Upper lobe of left lung (tissue), 6 donors: ENCODE measurements at places on chromosomes 4 and X.

DNA sequence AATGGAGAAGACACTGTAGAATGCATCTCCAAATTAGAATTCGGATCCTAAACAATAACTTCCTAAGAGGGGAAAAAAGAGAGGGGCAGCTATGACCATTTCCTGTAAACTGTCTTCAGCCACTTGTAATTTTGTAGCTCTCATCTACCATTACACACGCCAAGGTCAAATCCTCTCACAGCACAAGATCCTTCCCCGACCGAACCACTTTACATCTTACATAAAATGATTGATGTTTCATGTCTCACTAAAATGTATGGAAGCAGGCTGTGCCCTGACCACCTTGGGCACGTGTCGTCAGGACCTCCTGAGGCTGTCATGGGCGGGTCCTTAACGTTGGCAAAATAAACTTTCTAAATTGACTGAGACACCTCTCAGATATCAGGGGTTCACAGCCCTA, 24.1 kb upstream of the PBDC1 start:
- DNase-seq, result no peak

- no peak for DNase-seq
Observed at GRCh38 chr4:56640621-56641493, 40.2 kb downstream of the HOPX start.

DNA sequence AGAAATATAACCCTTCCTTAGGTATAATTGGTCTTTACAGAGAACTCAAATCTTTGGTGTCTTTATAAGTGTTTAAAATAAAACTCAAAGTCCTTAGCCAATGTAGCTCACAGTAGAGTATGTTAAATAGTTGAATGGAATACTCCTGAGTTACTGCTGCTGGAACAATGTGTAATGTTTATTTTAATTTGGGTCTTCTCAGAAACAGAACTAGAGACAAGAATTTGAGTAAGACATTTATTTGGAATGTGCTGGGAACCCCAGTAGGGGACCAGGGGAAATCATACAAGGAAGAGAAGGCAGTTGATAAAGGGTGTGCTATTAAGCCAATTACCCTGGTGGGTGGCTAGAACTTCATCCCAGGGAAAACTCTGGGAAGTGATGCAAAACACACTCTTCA, 240.4 kb upstream of the LDB2 start:
- no peak for DNase-seq

- no peak for DNase-seq
Observed at GRCh38 chr4:88382621-88383020, 4.0 kb downstream of the HERC6 start.

DNA sequence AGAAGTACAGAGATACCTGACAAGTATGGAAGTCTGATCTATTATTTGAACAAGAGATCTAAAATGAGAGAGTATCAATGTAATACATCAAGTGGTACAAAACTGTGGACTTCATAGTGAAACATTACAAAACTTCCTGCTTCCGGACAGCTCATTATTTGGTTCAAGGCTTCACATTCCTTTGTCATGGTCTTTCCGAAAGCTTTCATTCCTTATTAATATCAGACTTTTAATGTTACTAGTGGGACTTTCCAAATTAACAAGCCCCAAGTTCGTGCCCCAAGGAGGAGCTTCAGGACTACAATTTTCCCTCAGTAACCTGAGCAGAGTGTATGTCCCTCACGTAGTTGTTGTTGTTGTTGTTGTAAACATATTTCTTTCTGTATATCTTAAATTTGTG, 1.2 kb downstream of the CHIC2 start:
- DNase-seq, result no peak

GRCh38 chrX:115625572-115626301, 64.8 kb downstream of the PLS3 start:
- no peak for DNase-seq

DNA sequence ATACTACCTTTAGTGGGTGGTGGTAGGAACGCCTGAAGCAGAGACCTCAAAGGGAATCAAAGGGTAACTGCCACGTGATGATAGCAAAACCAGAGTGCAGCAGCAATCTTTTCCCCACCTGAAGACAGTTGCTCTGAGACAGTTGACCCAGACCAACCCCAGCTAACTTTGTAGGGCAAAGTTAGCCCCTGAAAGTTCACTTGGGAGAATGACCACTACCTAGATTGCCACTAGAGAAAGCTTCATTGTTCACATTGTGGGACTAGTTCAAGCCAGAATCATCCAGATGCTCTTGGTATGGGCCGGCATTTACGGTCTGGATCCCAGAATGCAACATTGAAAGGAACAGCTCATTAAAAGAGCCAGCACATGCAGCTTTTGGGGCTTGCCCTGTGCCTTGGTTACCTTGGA, 4.1 kb downstream of the SEPTIN6 start:
- no peak for DNase-seq

- DNase-seq, result no peak
Observed at GRCh38 chr4:140811429-140811828, 55.2 kb upstream of the TBC1D9 start.

DNA sequence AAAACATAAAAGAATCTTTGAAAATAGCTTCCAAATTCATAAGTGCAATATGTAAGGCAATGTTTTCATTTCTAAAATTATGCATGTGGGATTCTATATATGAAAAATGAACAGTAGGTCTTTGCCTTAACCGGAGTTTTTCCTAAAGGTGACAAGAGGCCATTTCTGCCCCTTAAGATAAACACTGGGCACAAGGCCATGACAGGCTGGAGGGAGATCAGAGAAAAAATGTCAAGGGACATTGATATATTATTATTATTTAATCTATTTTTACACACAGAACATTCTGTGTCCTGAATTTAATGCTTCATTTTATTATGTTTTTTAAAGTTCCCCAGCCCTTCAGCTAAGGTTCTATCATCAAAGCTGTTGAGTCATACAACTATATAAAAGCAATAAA, 118.8 kb downstream of the CHM start:
- no peak for DNase-seq

DNA sequence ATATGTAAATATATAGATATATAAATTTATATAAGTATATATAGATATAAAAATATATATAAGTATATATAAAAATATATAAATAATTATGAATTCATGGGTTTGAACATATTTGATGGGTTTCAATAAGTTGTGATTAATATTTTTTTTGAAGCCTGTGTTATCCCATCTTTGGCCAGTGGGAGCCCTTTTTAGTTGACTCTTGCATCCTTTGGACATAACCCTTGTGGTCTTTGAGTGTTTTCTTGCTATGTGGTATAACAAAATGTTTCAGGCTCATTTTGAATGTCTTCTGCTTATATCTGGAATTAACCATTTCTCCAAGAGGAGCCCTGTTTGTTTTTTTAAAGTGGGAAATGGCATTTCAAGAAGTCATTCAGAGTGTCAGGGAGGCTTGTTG, 15.2 kb downstream of the SNX25 start:
- no peak for DNase-seq

DNA sequence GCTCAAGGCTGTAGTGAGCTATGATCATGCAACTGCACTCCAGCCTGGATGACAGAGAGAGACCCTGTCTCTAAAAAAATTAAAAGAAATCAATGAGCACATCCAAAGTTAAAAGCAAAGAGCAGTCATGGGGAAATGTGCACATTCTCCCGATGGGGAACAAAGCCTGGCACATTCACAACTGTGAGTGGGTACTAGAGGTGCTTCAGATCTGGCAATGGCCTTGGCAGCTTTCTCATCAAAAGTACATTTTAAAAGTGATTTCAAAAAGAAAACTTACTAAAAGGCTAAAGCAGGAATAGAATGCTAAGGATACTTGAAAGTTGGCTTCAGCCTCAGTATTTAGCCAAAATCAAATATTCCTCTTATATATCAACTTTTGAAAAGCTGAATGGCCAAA, 145.9 kb upstream of the MAOA start:
- DNase-seq, result no peak

DNA sequence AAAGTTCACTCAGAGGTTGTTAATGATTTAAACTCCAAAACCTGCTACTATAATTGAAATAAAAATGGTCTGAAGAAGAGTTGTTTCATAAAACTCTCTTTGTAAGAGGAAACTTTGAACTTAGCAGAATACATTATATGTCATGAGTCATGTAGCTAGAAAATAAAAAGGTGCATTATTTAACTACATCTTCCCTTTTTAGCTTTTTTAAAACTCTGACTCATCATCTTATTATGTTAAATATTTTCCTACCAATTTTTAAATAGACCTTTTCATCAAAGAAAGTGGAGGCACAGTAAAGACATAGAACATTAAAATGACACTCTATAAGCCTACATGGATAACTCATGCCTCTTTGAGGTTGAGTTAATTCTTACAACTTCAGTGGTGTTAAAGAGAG, 1.2 kb upstream of the ZNF827 start:
- no peak for DNase-seq

GRCh38 chr4:24202579-24202978, 312.7 kb upstream of the PPARGC1A start:
- no peak for DNase-seq

DNA sequence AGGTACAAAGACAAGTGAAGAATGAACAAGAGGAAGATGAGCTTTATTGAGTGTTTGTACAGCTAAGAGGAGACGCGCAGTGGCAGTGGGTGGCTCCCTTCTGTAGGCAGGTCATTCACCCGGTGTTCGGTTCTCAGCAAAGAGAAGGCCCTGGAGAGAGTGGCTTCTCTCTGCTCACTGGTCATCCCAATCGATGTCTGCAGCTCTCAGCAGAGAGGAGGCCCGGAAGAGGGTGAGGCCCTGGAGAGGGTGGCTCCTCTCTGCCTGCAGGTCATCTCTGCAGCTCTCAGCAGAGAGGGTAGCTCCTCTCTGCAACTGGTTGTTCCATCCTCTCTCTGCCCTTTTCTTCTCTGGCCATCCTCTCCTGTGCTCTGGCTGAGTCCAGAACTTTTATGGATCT, 126.5 kb downstream of the UGT8 start:
- no peak for DNase-seq

DNA sequence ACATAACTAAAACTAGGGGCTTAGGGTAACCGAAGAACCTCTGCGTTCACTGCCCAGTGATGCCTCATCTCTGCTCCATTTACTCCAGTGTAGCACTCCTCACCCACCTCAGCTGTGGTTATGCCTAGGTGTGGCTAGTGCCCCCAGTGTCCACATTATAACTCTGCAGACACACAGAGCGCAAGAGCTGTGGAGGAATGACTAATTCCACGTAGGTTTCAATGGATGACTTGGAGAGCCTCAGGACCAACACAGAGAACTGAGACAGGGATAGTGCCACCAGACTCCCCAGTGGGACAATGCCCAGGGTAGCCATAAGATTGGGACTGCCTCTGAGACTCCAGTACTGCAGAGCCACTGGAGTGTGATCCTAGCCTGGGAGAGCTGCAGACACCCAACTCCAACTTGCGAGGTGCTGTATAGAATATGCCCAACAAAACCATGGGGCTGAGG, 542.4 kb upstream of the DIPK2B start:
- DNase-seq, result no peak

GRCh38 chr4:24846716-24847115, 51.3 kb downstream of the SOD3 start:
- no peak for DNase-seq

DNA sequence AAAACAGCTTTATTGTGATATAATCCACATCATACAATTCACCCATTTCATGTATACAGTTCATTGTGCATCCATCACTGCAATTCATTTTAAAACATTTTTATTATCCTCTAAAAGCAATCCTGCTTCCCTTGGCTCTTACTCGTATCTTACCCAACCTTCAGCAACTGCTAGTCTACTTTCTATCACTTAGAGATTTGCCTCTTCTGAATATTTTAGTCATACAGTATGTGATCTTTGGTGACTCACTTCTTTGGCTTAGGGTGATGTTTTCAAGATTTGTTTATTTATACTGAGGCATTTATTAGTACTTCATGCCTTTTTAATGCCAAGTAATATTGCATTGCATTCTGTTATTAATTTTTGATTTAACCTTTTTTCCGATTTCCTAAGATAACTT, 15.0 kb upstream of the MSMO1 start:
- no peak for DNase-seq

- DNase-seq, result no peak
Observed at GRCh38 chr4:54077812-54078211, 13.4 kb upstream of the CHIC2 start.

DNA sequence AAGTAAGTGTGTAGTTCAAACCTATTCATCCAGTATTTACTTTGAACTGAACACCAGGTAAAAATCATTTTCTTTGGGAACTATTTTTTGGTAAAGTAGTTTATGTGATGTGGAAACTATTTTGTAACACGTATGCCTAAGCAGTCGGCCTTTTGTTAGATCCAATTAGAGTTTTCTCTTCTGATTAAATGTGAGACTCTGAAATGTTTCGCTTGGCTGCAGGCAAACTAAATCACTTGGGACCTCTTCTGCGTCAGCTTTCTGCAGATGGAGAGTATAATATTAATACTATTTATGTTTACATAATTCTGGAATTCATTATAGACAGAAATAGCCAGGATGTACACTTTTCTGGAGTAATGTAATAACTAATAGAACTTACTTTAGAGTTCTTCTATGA, 46.9 kb downstream of the BMPR1B start:
- no peak for DNase-seq

GRCh38 chrX:115553171-115553570, 7.8 kb upstream of the PLS3 start:
- no peak for DNase-seq

DNA sequence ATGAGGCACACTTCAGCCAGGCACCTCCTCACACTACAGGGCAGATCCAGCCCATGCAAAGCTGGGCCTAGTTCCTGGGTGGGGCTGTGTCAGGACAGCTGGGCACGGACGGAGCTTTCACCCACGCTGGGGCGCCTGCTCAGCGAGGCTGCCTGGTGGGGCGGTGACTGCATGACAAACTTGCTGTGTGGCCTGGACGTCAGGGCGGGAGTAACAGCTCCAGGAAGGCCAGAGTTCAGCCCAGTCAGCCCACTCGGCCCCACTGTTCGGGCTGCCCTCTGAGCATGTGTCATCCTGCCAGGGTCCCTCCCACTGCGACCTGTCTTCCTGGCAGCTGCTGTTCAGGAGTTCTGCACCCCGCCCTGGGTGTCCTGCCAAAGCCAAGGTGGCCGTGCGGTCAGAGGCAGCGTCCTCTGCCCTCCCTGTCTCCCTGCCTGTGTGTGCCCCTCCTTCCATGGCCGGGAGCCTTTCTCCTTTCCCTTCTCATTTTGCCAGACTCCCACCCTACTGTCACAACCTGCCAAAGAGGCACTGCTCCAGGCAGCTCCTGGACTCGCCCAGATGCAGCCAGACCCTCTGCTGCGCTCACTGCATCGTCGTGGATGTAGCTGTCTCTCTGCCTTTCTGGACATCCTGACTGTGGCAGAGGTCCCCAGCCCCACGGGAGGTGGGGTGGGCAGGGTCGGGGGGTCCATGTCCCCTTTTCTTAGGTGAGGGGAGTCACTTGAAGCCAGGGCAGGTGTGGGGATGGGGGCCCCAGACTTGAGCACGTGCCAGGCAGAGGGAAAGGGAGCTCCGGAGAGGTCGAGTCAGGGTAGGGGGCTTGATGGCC, 33.0 kb upstream of the KIAA0232 start:
- peak; percentile 88 for DNase-seq

DNA sequence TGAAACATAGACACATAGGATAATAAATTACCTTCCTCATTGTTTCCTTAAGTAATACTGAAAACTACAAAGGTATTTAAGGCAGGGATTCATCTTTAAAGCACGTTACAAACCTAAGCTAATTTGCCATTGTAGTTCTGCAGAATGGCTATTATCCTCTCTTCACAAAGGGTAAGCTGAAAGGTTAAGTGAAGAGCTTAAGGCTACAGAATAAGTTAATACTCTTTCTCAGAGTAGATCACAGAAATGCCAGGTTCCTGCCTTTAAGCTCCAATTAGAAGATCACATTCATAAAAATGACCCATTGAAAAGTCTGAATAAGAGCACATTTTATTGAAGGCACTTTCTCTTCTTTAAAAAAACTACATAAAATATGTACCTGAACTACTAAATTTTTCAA, 42.1 kb upstream of the PRDM5 start:
- no peak for DNase-seq

GRCh38 chr4:112511093-112511802, 4.7 kb downstream of the NEUROG2 start:
- DNase-seq, result no peak
